ENCODE measurements at places on chromosomes 4 and X. TPM values are rescaled to one million over a fixed set of nuclear protein-coding genes. Genes with fewer than 3 reads are reported as not detected.

- no peak for DNase-seq
These were observed 2.9 kb downstream of the FGB start for GRCh38 chr4:154565704-154566103.

DNA sequence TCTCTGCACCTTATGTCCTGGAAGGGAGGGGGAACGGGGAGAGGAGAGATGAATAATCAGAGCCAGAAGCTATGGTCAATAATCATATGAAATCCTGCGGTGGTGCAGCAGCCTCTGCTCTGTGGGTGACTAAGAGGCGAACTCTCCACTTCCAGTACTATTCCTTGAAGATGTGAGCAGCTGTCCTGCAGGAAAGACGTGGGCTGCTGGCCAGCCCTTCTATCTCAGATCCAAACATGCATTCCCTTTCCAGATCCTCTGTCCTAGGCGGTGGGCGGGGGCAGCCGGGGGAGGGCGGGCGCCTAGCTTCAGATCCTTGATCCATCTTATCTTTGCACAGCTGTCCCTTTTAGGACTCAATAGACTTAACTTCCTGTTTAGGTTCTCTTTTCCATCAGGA is 34.5 kb downstream of the SPINK2 start:
- peak; percentile 50 for DNase-seq

GRCh38 chr4:43875655-43876054 is 573.0 kb downstream of the KCTD8 start:
- no peak for DNase-seq

DNA sequence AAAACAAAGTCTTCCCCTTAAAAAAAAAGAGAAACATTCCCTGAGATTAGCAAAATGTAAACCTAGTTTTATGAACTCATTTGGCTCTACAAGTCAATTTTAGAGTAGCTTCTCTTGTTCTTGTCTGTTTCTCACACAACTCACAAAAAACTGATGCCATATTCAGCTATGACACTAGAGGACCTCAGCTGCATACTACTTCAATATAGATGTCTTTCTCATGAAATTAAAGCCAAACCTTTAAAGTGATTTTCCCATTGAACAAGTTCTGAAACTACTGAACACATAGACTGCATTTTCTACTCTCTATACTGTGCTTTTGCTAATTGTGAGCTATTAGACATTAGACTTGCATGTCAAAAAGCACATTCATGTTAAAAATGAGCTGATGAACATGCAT is 49.8 kb downstream of the TBCK start:
- peak; percentile 37 for DNase-seq

- DNase-seq = no peak
These were observed 42.2 kb upstream of the GUCY1A1 start for GRCh38 chr4:155624478-155624877.

DNA sequence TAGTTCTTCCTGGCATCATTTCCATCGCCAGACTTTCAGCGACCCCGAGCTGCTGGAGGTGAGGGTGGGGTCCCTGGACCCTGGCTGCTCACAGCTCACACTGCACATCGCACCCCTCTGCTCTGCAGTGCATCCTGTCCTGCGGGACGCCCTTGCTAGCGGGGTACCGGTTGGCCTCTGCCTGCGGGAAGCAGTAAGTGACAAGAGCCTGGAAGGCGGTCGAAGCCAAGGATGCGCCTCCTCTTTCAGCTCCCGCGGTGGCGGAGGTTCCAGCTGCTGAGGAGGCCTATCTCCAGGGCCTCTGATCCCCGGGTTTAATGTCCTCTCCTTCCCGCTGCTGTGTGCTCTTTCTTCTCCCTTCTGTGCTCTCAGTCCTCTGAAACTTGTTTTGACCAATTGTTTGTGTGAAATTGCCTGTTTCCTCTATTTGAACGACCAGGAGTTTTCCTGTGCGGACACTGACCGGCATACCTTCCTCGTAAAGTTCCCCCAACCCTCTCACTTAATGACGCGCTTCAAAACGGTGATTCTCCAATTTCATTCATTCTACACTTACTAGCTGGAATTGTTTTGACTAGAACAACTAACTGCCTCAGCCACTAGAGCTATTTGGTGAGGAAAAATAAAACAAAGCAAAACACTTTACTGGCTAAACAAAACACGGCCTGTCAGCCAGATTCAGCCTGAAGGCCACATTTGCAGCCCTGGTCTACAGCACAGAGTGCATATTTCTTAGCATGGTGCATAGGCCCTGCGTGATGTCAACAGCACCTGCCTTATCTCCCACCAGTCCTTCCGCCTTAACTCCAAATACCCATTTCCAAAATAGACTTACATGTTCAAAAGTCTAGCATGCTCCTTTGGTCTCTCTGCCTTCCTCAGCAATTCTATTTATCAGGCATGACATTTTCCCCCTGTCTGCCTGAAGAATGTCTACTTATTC is 28.0 kb downstream of the MGAT4D start:
- no peak for DNase-seq

- no peak for DNase-seq
These were observed 37.1 kb downstream of the GK start for GRCh38 chrX:30690330-30690729.

DNA sequence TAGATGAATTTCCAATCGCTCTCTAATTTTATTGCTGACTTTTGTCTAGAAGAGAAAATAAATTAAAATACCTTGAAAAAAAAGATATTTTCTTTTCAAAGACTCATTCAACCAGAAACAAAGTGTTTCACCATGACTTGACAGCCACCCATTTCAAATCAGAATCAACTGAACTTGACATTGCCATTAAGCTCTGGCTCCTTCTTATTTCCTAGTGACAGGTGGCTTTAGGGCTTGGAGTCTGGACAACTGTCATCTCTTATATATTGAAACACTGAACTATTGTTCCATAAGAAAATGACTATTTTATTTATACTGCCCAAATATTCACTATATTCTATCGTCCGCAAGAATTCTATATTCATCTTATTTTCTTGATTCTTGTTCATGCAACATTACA is 229.2 kb downstream of the SLC39A8 start:
- DNase-seq = no peak

DNA sequence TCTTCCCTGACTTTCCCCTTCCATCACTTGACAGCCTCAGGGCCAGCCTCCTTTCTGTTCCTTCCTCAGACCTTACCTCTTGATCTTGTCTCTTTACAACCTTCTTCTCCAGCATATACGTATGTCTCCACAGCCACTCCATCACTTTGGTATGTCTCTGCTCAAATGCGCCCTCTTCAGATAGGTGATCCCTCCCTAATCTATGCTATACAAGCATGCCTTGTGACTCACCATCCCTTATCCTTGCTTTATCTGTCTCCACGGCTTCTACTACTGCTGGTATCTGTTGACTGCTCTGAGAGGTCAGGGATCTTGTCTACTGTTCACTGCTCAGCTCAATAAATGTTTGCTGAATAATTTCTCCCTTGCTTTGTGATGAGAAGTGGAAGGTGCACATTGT is 9.0 kb downstream of the ARAP2 start:
- peak; percentile 81 for DNase-seq

DNA sequence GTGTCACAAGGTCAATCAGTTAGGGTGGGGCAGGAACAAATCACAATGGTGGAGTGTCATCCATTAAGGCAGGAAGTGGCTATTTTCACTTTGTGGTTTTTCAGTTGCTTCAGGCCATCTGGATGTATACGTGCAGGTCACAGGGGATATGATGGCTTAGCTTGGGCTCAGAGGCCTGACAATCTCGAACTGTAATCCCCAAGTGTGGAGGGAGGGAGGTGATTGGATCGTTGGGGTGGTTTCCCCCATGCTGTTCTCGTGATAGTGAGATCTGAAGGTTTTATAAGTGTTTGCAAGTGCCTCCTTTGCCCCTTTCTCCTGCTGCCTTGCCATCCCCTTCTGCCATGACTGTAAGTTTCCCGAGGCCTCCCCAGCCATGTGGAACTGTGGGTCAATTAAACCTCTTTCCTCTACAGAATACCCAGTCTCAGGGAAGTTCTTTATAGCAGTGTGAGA is 36.7 kb upstream of the STS start:
- DNase-seq = peak; percentile 18

DNA sequence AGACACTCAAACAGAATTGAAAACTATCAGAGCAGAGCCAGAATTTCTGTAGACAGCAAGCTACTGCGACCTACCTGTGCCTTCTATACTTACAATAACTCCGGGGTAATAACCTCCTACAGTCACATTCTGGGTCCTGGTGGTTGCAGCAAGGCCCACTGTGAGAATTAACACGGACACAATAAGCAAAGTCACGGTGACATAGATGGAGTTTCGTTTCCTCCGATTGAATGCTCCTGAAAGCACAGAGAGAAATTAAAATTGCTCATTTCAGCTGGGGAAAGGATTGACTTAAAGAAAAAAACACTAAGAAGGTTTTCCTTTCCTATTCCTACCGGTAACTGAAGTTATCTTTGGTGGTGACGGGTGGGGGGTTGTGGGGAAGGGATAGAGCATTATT is 7.0 kb downstream of the TMEM255A start:
- DNase-seq = no peak

DNA sequence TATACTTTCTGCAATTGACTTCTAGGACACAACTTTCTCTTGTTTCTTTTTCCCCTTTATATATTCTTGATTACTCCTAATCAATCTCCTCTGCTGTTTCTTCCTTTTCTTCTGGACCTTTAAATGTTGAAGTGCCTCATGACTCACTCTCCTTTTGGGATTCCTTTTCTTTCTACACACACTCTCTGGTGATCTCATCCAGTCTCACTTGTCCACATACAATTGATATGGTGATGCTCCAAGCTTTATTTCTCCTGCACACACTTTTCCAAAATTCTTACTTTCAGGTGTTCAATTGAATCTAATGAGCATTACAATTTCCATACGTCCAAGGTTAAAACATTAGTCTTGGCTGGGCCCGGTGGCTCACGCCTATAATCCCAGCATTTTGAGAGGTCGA is 794.8 kb upstream of the EPHA5 start:
- peak; percentile 0 for DNase-seq

- DNase-seq = no peak
These were observed 49.6 kb downstream of the TBC1D14 start for GRCh38 chr4:6959261-6959660.

- no peak for DNase-seq
These were observed 257.4 kb downstream of the CFAP299 start for GRCh38 chr4:80592950-80593349.

GRCh38 chr4:47075262-47075661 is 43.9 kb downstream of the GABRB1 start:
- DNase-seq = peak; percentile 9

GRCh38 chr4:170234800-170235199 is 145.0 kb upstream of the AADAT start:
- DNase-seq = no peak

GRCh38 chr4:9968472-9968871 is 52.8 kb downstream of the SLC2A9 start:
- DNase-seq = no peak

- no peak for DNase-seq
These were observed 13.9 kb downstream of the TMEM165 start for GRCh38 chr4:55409468-55410171.

- peak; percentile 80 for DNase-seq
These were observed 122.9 kb downstream of the UBE2NL start for GRCh38 chrX:144006811-144007210.

- no peak for DNase-seq
These were observed 55.7 kb downstream of the MSX1 start for GRCh38 chr4:4914965-4915845.

- DNase-seq = no peak
These were observed 233.5 kb upstream of the GYPA start for GRCh38 chr4:144374065-144374464.

DNA sequence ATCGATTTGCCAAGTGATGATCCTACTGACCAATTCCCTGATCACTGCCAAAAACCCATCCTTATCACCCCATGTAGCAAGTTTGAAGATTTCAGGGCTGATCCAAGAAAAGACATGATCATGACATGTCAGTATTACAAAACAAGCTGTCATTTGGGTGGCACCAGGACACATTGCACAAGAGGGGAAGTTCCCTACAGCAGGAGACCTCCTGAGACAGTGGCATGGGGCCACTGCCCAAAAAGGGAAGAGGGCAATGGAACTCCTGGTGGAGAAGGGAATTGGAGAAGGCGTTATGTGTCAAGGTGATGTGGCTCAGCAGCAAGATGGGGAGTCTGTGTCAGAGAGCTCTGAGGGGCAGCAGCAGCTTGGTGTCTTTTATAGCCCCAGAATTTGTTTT is 43.4 kb downstream of the ZNF182 start:
- DNase-seq = no peak

GRCh38 chr4:38385093-38386004 is 278.6 kb upstream of the KLF3 start:
- peak; percentile 14 for DNase-seq

- DNase-seq = no peak
These were observed 5.8 kb downstream of the MECP2 start for GRCh38 chrX:154091678-154092077.

Gene ETNPPL
- total RNA-seq = not detected

Gene MAGEE2
- total RNA-seq = not detected

Gene MSANTD1
- total RNA-seq = 0.68 TPM

Gene SRPX2
- total RNA-seq = 1.8 TPM

Gene RIPPLY1
- not detected for total RNA-seq

Gene SHROOM3
- 27.4 TPM for total RNA-seq

All from mammary epithelial cell (primary cell).